B cell (primary cell): ENCODE measurements at places on chromosomes 6 and 20.

- peak; percentile 64 for DNase-seq
Measured at GRCh38 chr6:90397929-90398674, 101.5 kb upstream of the BACH2 start.

DNA sequence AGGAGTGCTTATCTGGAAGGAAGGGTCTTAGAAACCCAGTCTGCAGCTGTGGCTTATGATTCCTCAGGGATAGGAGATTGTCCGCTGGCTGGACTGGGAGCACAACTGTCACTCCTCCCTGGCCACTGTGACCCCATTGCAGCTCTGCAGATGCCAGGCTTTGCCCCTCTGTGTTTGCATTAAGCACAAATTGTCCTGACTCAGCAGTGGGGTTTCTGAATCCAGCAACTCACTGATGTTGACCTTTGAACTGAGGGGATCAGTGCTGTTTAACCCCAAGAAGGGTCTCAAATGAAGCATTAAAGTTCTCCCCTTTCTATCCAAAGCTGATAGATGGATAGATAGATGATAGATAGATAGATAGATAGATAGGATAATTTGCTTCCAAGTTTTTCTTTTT lies 29.5 kb downstream of the DACT2 start:
- no peak for DNase-seq

- no peak for DNase-seq
Measured at GRCh38 chr6:21367649-21368154, 225.8 kb upstream of the SOX4 start.

- DNase-seq: no peak
Measured at GRCh38 chr6:36809156-36809555, 30.1 kb downstream of the CPNE5 start.

DNA sequence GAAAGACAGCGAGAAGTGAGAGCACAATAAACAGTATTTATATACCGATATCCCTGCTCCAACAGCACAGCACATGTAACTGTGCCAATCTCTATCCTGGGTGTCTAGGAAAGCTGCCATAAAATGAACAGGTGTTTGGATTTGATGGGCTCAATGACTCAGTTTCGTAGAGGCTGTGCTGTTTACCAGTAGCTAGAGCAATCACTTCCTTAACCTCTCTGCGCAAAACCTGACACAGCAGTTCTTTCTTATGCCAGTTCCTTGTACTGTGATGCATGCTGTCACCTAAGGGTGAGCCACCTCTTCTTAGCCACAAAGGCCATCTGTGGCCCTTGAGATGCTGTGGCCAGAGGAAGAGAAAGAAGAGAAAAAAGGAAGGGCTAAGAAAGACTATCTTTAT lies 59.3 kb downstream of the SHPRH start:
- DNase-seq: no peak
